ENCODE measurements at places on chromosomes 1 and 21.

- DNase-seq = no peak
Observed at GRCh38 chr1:244439391-244440032, 12.2 kb downstream of the ADSS2 start.

DNA sequence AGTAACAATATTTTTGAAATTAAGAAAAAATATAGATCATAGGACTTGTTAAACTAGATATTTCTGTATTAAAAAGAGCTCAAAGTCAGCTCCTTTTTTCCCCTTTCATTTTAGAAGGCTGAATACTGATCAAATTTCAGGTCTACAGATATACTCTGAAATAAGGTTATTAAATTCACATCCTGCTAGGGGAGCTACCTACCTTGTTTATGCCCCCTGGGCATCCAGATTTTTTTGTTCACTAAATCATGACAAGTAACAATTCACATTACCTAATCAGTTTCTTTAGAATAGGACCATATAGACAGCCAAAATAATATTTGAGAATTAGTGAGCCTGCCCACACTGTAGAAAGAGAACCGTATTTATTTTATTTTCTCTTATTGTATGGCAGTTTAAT lies 276.2 kb downstream of the USP25 start:
- no peak for DNase-seq

- DNase-seq = no peak
Observed at GRCh38 chr1:164823486-164824279, 264.7 kb downstream of the PBX1 start.

GRCh38 chr1:206713070-206713469 lies 28.4 kb downstream of the MAPKAPK2 start:
- no peak for DNase-seq

DNA sequence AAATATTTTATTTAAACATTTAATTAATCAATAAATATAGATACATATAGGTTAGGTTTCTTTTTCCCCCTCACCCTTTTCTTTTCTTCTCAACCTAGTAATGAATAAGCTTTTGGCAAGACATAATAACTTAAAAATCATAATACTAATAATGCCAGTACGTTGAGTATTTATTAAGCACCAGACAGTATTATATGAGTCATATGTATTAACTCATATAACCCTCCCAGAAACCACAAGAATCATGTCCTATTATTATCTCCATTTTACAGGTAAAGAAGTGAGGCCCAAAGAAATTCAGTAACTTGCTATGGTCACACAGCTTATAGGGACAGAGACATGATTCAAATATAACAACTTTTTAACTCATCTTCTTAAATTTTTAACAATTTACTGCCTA lies 834.5 kb upstream of the ADGRL2 start:
- no peak for DNase-seq

Data from right hindlimb (tissue), 1 donor.